Astrocyte of the cerebellum (primary cell): ENCODE measurements at places on chromosomes 4 and X.

GRCh38 chrX:1246816-1247215 is 21.8 kb upstream of the CSF2RA start:
- DNase-seq = no peak

- DNase-seq = no peak
Observed at GRCh38 chr4:6694177-6694901, 661 bp downstream of the S100P start.

DNA sequence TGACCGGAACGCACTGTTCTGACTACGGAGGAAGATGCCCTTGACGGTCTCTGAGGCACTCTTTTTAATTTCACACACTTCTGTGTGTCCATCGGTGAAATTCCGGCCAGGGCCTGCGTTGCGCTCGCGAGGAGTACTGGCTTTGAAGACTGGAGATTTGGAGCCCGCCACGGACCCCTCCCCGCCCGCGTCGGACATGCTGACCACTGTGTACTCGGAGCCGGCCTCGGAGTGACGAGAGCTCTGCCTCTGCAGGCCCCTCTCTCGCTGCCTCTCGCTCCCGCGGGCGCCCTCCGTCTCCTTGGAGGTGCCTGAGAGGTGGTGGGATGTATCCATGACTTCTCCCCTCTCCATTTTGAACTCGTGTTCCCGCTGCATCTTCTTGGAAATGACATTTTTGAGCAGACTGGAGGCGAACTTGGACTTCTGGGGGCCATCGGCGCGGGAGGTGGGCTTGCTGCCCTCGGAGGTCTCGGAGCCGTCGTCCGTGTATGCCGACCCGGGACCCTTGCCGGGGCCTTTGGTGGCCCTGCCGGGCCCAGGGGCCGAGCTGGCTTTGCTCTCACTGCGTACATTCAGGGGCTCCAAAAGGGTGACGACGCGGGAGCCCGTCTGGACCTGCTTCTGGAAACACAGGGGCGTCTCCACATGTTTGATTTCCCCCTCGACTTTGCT is 5.7 kb downstream of the C4orf54 start:
- DNase-seq = no peak

GRCh38 chr4:128301979-128302378 is 14.4 kb upstream of the PGRMC2 start:
- DNase-seq = no peak

DNA sequence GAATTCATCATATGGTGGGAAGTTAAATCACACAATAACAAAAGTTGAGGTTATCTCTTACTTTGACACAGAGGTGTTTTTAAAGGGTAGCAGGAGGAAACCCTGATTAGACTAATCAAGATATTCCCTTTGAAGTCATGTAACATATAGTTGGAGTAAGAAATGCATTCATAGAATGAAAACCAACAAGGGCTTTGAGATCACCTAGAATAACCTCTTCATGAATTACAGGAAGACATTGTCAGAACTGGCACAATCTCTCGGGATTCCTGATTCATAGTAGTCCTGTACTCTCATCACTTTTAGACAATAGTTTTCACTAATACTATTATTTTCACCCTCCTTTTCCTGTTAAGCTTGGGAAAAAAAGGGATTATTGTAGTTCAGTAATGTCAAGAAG is 170.2 kb downstream of the PPP3CA start:
- no peak for DNase-seq

DNA sequence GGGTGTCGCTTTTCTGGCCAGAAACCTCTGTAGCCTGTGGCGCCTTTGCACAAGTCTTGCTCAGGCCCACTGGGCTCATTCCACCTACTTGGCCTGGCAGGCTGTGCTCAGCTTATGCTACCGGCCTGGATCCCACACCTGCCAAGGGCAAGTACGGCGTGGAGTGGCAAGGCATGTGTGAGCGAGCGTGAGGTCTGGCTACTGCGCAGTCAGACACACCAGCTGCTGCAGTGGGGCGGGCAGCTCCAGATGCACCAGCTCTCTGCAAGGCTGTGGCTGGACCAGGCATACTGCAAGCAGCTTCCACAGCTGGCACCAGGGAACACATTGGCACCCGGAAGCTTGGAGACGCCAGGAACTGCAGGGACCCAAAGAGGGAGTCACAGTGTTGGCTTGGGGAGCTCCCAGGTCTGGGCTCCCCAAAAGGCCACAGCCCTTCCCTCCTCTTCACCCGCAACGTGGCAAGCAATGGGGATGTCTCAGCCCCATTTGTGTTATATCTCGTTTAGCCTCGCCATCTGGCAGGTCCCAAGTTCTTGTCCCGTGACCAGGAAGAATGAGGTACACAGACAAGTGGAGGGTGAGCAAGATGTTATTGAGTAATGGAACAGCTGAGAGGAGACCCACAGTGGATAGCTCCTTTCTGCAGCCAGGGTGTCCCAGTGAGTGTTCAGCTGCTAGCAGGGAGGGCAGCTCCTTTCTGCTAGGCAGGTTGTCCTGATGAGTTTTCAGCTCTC is 3.8 kb upstream of the FBXW7 start:
- no peak for DNase-seq

DNA sequence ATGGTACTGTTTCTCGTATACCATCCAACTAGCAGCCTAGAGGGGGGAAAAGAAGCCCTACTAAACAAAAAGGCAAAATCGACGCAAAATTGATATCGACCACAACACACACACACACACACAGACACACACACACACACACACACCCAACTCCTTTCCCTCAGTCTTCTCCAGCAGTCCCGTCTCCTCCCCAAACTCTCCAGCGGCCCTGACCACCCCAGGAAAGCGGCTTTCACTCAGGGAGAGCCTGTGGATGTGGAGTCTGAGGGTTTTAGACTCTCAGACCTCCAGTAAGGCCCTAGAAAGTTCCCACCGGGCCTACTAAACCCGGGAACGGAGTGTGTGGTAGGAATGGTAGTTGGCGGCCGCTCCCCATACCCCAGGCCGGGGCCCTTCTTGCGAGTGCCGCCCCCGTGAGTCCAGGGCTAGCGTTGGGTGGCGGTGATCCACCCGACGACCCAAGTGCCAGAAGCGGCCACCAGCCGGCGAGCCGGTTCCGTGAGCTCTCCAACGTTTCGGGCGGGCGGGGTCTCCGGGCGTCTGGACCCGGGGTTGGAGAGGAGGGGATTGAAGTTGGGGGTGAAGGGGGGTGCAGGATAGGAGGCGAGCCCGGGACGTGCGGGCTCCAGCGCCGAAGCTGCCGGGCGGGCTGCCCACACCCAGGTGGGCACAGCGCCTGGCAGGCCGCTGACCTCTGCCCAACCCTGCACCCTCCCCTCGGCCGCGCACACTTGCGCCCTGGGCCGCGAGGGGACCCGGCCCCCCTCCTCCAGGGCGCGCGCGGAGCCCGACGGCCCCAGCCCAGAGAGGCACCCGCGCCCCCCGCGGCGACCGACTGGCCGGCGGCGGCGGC is 13.7 kb downstream of the ARX start:
- DNase-seq = no peak

- DNase-seq = no peak
Observed at GRCh38 chr4:26369581-26369980, 48.8 kb downstream of the RBPJ start.

DNA sequence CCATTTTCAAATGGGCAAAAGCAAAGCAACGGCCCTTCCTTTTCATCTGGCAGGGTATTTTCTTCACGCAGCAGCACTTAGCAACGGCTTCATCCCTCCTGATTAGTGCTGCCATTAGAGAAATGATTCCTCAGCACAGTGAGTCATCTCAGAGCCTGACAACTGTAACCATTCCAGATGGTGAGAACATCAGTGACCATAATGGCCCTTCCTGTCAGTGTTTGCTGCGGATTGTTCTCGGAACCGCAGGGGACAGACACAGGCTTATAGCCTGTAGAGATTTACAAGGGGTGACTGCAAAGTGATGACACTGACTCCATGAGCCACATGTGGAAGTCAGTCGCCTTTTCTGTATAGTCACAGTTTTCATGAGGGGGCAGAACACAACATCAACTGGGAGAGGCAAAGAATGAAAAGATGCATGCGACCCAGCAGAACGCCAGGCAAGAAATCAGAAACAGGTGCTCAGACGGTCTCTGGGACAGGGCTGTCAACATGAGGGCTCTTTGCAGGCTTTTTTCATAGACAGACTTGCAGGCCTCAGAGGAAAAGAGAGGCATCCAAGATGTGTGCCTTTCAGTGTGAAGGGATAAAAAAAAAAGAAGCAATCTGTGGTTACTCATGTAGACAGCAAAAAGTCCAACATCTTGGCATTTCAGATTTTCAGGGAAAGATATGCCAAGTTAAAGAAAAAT is 69.9 kb upstream of the FBXW7 start:
- DNase-seq = peak; percentile 15

- DNase-seq = no peak
Observed at GRCh38 chr4:147482281-147482680, 1.4 kb downstream of the EDNRA start.

DNA sequence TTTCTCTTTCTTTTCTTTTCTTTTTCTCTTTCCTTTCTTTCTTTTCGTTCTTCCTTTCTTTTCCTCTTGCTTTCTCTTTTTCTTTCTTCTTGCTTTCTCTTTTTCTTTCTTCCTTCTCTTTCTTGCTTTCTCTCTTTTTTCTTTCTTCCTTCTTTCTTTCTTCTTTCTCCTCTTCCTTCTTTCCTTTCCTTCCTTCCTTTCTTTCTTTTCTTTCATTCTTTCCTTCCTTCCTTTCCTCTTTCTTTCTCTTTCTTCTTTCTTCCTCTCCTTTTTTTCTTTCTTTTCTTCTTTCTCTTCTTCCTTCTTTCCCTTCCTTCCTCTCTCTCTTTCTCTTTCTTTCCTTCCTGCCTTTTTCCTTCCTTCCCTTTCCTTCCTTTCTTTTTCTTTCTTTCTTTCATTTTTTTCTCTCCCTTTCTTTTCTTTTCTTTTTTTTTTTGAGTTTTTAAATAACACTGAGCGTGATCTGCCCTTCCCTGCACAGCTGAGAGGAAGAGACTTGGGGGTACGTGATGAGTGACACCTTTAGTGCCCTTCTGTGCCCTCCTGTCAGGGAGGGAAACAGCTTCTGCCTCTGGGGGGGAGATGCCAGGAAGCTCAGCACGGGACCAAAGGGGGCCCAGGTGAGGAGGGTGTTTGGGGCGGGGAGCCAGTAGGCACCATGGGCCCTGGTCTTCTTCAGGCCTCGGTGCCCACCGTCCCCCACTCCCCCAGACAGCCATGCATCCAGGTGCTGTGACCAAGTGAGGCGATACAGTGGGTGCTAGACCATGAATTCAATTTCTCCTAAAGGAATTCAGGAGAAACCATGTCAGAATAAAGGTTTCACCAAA is 36.6 kb upstream of the CDKN2AIP start:
- no peak for DNase-seq

- DNase-seq = no peak
Observed at GRCh38 chrX:2632533-2633504, 58.3 kb upstream of the CD99 start.

GRCh38 chr4:81796790-81797528 is 325.3 kb upstream of the RASGEF1B start:
- DNase-seq = no peak

- DNase-seq = no peak
Observed at GRCh38 chr4:1276984-1277383, 12.7 kb upstream of the MAEA start.

GRCh38 chr4:74317616-74318246 is 9.5 kb downstream of the EPGN start:
- DNase-seq = no peak

DNA sequence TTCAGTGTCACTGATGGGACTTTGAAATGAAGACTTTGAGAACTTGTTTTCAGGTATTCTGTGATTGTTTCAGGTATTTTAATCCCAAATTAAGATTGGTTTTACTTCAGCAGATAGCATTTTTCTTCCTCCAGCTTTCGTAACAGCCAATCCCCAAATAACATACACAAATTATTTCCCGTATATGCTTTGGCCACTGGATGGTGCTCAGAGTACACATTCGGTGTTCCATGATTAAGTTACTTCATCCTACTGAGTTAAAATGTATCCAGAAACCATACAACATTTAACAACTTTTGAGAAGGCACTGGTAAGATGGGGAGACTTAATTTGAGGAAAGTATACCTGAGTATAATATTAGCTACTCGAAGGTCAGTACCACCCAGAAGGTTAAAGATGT is 233.4 kb upstream of the FAM47A start:
- DNase-seq = peak; percentile 26

GRCh38 chrX:53711436-53711835 is 24.9 kb upstream of the HUWE1 start:
- DNase-seq = no peak

DNA sequence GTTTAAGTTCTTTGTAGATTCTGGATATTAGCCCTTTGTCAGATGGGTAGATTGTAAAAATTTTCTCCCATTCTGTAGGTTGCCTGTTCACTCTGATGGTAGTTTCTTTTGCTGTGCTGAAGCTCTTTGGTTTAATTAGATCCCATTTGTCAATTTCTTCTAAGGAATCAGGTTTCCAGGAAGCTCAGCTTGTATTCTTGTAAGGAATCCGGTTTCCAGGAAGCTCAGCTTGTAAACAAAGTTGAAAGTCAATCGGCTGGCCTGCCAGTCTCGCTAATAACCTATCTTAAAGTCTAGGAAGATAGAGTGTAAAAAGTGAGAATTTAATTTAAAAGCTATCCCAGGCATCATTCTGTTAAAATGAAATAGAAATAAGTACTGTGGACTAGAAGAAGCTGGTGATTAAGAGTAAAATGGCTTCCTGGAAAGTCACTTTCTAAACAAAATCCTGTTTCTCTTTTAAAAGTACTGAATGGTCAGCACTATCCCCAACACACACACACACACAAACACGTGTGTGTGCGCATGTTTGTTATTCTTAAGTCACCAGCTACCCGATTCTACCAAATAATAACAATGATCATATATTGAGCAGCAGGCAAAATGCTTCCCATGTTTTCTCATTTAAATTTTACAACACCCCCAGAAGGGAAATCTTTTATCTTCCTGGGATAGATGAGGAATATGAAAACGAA is 171.7 kb downstream of the PAPSS1 start:
- no peak for DNase-seq

DNA sequence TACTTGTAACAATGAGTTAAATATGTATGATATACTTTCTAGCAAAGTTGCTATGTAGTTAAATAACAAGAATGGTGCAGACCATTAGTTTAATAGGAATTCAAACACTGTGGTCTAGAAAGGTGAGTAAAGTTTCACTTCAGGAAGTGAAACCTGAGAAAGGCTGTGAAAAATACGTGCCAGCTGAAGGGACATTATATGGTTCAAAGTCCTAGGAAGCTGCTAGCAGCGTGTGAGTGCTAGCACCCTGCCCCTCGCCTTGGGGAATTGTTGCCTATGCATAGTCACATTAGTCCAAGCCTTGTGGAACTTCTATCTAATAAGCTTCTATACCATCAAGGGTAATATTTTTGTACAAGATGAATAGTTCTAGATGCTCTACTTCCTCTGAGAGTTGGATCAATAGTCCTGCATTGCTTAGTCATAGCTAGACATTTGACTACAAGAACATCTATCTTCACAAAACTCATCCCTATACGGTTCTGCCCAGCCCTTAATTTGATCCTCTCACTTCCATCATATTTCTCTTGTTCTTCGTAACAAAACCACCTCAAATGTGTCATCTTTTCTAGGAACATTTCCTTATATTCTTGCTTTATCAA is 45.8 kb upstream of the ARSJ start:
- DNase-seq = no peak
